ENCODE measurements at places on chromosomes 1 and 21. TPM values are rescaled to one million over a fixed set of nuclear protein-coding genes. Genes with fewer than 3 reads are reported as not detected.

DNA sequence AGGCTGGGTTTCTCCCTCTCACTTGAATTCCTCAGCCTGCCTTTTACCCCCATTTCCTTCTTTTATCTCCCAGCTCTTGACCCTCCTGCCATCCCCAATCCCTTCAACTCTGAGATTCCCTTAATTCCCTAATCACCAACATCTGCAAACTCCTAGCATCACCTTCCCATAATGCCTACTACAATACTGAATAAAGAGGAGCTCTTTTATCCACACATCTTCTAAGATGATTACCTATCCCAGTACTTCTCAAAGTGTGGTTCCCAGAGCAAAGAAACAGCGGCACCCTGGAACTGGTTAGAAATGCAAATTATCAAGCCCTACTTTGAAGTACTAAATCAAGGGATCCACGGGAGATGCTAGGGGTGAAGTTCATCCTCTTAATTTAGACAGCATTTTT, 21.2 kb upstream of the UBE2U start:
- DNase-seq = no peak

DNA sequence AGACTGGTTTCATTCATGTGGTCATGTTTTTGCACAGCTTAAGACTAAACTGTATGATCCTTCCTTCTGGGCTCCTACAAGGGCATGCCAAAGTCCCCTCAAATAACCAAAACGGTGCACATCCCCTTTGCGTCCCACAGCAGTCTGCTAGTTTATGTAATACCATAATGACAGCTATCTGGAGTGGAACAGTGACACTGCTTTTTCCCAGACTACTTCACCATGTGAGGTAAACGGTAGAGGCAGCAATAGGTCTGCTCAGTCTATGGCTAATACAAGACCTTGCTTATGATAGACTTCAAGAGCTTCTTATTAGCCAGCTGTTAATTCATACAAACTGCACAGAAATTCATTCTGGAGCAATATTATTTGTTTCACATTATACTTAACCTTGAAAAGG, 395.5 kb downstream of the SMYD3 start:
- DNase-seq = no peak

DNA sequence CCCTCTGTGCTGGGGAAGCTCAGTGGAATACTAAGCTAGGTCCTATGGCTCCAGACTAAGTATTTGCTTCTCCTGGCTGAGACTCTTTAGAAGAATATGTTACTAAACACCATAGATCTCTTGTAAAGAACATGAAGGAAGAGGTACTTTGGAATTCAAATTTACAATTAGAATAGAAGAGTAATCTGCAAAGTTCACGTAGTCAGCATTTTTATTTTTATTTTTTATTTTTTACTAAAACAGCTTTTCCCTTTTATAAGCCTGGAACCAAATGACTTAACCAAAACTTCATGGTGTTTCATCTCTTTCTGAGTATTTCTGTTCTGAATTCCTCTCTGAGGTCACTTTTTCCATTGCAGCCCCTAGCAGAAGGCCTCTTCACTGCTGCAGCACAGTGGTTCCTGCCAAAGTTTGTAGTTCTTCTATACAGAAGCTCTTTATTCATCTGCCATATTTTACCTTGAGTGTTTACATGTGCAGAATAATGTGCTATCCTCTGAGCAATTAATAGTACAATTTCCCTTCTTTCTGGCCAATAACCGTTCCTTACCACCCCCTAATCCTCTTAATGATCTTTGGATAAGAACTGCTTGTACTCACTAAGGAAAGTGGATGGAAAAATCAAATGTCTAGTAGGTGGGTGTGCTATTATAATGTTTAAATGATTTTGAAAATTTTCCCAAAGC, 27.2 kb downstream of the TSEN15 start:
- DNase-seq = no peak

- DNase-seq = no peak
Observed at GRCh38 chr1:177890479-177890878, 79.4 kb downstream of the SEC16B start.

- DNase-seq = no peak
Observed at GRCh38 chr1:206503591-206504362, 3.6 kb upstream of the RASSF5 start.

- DNase-seq = no peak
Observed at GRCh38 chr21:34810786-34811185, 142.0 kb downstream of the CLIC6 start.

- DNase-seq = no peak
Observed at GRCh38 chr1:192147221-192147620, 11.0 kb upstream of the RGS18 start.

DNA sequence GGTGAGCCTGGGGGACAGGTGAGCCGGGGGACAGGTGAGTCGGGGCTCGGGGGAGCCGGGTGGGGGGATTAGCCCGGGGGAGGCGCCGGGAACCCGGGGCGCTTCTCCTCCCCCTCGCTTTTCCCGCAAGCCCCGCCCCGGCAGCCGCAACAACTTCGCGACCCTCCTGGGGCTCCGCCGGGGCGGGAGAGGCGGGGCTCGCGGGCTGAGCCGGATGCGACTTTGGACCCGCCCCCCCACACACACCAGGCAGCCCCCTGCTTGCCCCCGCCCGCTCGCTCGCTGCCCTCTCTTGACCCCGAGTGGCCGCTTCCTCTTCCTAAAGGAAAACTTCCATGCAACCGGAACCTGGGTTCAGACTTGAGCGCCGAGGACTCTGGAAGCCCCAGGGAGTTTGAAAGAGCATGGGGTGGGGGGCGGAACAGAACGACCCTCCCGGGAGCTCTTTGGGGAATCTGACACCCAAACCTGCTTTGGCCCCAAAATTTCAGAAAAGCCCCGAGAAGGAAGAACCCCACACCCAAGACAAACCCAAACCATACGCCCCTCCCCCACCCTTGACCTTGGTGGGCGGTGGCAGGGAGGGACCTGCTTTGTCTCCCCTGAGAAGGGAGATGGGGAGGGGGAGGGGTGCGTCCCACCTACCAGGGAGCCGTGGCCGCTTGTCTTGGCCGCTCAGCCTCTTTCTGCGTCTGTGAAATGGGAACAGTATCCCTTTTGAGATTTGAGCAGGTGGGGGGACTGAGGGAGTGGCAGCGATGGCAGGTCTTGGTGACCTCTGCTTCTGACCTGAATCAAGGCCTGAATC, 550 bp downstream of the ARHGEF16 start:
- DNase-seq = no peak

FCGR3B gene
- total RNA-seq = 2.0 TPM

FCER1A gene
- total RNA-seq = 1.1 TPM

AKR7A3 gene
- total RNA-seq = 390 TPM

AGL gene
- total RNA-seq = 13.9 TPM

FOXO6 gene
- total RNA-seq = 10.0 TPM
